Bronchial epithelial cell (primary cell): ENCODE measurements at places on chromosomes 1 and 21.

GRCh38 chr1:181538836-181539235, 55.5 kb downstream of the CACNA1E start:
- DNase-seq, result peak; percentile 66

DNA sequence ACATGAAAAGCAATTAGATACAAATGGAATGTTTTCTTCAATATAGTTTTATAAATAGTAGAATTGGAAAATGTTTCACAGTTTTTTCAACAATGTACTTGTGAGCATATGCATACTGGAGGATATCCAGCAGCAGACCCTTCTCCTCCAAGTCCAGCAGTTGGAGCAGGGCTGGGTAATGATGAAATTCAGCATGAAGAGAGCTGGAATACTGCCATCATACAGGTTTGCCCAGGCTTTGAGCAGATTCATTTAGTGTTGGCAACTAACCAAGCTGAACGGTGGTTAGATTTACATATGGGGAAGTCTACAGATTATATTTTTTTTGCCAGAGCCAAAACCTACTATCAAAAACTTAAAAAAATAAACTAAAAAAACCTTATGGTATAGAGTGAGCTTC, 38.3 kb downstream of the WDR3 start:
- peak; percentile 74 for DNase-seq

DNA sequence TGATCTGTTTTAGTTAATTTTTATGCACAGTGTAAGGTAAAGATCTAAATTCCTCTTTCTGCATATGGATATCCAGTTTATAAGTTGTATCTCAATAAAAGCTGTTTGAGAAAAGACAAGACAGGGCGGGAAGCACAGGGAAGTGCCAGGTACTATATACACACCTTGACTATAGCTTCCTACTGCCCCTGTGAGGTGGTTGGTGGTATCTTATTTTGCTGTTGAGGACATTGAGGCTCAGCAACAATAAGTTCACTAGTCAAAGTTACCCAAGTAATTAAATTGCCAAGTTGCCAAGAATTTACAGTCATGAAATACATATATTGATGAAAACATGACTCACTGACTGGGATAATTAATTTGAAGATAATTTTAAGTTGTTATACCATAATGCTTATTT, 109.1 kb downstream of the CD247 start:
- peak; percentile 35 for DNase-seq

DNA sequence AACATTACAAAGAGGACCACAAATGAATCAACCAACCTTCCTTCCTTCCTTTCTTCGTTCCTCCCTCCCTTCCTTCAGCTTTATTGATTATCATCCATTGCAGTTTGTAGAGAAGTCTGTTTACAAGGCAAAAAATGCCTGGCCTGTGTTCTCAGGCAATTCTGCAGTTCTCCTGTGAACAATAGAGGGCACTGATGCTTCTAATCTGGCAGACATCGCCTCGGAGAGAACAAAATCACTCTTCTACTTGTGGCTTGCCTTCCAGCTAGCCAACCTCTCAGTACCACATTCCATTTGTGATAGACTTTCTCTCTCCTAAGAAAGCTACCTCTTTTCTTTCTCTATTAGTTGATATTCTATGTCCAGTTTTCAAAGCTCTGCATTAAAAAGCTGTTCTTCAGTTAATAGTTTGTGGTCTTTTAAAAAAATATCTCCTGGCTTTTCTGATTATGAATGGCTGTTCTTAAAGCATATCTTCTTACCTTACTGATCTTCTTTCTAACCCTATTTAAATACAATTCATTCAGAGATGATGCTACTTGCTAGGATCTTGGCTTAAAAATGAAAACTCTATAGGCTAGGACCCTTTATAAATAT, 26.9 kb upstream of the ESRRG start:
- DNase-seq, result peak; percentile 58

DNA sequence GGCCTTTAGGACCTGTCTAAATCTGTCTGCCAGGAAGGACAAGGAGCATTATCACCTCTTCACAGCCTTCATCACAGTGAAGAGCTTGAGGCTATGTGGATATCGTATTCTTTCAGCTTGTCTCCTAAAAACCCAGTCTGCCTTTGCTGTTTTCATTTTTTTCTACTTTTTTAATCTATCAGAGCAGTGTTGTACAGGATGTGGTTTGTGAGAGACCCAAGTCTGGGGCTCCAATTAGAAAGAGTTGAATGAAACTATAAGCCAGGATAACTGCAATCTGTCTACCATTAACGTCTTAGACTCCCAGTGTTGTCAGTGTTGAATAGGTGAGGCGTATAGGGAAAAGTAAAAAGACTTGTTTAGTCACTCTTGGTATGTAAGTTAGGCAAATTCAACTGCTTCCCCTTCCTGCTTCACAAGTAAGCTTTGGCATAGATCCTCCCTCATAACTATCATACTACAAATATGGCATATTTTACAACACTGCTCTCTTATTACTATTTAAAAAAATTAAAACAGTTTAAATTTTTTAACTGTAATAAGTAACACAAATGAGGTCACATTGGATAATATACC, 1225.8 kb upstream of the PRMT6 start:
- peak; percentile 3 for DNase-seq

- DNase-seq, result no peak
These were observed 9.5 kb upstream of the GSTM3 start for GRCh38 chr1:109750241-109750882.

- no peak for DNase-seq
These were observed 44.0 kb downstream of the FLVCR1 start for GRCh38 chr1:212902054-212902453.

DNA sequence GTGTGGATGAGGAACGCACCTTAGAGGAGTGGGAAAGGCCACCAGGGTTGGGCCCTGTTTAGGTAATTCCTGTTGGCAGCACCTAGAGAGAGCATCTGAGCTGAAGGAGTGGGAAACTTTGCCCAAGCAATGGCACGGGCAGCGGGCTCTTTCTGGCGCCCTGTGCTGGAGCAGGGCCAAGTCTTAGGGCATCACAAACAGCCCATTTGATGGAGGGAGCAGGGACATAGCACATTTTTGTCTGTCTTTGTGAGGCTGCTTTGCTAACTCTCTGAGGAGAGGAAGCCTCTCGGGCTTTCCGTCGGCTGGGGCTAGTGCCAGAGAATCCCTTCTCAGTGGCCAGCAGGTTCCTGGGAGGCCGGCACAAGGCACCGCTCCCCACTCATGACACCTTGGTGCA, 22.5 kb upstream of the CNTN2 start:
- DNase-seq, result no peak

DNA sequence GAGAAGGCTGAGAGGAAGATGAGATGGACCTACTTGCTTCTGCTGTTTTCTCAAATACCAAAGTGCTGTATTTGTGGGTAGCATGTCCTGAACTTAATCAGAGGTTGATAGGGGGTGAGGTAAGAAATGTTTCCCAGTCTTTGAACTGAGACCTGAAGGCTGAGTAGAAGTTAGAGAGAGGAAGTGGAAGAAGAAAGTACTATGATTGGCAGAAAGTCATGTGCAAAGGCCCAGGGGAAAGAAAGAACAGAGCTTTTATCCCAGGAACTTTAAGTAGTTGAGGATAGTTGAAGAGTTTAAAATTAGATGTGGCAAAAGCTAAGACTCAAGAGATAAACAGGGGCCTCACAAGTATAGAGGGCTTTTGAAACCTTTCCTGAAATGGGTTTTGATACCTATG, 15.5 kb upstream of the LIN9 start:
- DNase-seq, result no peak

GRCh38 chr1:201791779-201792173, 37.2 kb upstream of the IPO9 start:
- DNase-seq, result peak; percentile 62

- no peak for DNase-seq
These were observed 8.8 kb downstream of the RBM34 start for GRCh38 chr1:235152235-235152634.

DNA sequence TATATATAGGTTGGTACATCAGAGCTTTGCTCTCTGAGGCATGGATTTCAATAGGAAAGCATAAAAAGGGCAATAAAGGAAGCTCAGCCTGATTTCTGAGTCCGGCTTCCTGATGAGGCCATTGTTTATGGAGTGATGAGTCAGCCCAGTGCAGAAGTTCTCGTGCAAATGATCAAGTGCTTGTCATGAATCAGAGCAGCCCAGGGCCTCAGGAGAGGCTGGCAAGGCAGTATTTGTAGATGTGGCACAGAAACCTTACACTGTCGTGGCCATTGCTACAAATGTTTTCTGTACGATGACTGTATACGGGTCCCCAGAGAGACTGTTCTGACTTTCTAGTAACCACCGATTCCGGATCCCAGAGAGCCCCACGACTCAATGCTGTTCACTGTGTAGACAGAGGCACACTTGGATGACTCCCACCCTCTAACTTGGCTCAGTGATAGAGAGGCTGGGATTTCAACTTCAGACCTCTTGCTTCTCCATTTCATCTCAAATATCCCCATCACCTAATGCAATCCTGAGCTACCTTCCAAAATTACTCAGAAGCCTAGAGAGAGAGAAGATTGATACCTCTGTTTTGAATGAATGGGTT, 26.8 kb downstream of the UMODL1 start:
- peak; percentile 93 for DNase-seq

DNA sequence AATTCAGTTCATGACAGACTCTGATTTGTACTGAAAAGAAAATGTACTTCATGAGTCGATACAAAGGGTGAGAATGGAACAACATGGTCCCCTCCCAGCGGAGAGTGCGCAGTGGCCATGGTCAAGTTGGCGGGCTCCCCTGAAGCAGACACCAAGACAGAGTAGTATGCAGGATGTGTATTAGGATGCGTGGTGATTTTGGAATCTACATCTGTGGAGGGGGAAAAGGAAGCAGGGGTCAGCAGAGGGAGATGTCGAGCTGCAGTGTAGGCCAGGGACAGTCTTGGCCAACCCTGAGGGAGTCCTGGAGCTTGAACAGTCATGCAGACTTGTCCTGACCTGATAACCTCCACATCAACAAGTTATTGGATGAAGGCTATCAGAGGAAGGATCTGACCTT, 481.0 kb downstream of the OMA1 start:
- DNase-seq, result no peak

- no peak for DNase-seq
These were observed 12.4 kb downstream of the LYST start for GRCh38 chr1:235854347-235854746.
